Fibroblast of skin of left biceps (primary cell): ENCODE measurements at places on chromosomes 3 and 15.

GRCh38 chr3:42545284-42545900 lies 36.4 kb downstream of the SEC22C start:
- no peak for DNase-seq

- DNase-seq, result peak; percentile 15
These were observed 6.7 kb downstream of the TNFSF10 start for GRCh38 chr3:172516318-172517214.

- DNase-seq, result no peak
These were observed 890 bp downstream of the CHRD start for GRCh38 chr3:184380627-184381260.

DNA sequence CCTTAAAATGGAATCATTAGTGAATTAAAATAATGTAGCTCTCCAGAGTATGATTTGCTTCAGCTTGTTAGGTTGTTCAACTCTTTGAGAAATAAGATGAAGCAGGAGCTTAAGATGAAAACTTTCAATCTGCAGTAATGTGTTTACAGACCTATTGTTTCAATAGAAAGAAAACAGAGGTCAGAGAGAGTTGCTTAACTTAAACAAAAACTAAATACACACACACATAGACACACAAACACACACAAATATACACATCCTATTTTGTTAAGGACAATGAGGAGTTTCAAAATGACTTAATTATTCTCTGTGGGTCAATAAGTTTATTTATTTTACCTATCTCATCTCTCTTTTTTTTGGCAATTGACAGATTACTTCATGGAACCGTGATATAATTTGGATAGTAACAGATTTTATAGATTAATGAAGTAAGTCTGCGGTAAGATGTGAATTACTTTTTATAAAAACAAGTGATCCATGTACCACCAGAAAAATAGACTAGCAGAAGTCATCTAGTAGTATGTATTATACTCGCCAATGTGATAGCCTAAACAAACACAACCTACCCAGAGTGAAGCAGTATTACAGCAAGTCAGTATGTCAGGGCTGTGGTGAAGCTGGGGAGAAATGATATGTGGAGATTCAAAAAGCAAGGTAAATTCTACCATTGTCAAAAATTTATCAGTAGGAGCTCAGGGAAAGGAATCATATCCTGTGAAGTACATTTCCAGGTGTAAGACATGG lies 76.7 kb upstream of the DCBLD2 start:
- no peak for DNase-seq

GRCh38 chr15:64749167-64749566 lies 26.2 kb downstream of the RBPMS2 start:
- no peak for DNase-seq

GRCh38 chr3:134381076-134381475 lies 6.8 kb upstream of the AMOTL2 start:
- DNase-seq, result no peak

- no peak for DNase-seq
These were observed 135.9 kb downstream of the FEZF2 start for GRCh38 chr3:62237286-62237948.

DNA sequence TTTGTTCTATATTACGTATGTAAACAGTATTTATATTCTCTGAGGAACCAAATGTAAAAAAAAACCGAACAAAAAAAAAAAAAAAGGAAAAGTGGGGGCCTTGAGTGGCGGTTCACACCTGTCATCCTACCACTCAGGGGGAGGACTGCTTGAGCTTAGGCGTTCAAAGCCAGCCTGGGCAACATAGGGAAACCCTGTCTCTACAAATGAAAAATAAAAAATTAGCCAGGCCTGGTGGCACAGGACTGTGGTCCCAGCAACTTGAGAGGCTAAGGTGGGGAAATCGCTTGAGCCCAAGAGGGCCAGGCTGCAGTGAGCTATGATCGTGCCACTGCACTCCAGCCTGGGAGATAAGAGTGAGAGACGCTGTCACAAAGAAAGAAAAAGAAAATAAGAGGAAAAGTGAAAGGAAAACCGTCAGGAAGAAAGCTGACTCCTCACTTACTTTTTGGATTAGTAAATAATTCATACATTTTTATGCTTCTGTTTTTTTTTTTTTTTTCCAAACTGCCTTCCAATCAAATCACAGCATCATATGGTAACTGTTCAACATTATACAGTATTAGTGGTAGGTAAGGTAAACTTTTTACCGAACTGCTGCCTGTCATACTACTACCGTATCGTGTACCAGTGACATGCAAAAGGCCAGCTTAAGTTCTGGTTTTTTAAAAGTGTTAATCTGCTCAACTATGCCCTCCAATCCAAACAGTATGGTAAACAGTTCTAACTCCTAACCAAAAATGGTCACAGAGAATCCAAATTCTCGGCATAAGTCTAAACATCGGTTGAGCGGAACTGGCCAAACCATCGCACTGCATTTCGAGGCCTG lies 1.2 kb downstream of the PHC3 start:
- DNase-seq, result no peak
